ENCODE measurements at places on chromosomes 1 and 21. TPM values are rescaled to one million over a fixed set of nuclear protein-coding genes. Genes with fewer than 3 reads are reported as not detected.
A peak's percentile ranks its signal among the peaks of the same experiment; 100 is the strongest.

DNA sequence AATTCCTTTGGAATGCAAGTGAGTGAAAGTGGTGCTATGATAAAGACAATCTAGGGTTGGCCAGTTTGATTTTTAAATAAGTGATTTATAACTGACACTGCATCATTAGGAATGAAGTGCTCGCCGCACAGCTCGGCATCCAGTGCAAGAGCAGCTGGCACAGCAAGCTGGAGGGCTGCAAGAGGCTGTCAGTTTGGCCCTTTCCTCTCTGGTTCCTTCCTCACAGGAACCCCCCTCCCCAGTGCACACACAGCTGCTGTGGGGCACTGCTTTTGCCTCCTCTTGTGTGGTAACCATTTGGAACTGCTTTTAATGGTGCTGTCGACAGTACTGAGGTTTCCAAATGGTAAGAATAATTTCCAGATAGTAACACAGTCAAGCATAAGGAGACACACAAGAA, 10.4 kb upstream of the BCAR3 start:
- DNase-seq: no peak

Gene OR2L8
- total RNA-seq: not detected

Gene KIF2C
- total RNA-seq: 1.1 TPM

DNA sequence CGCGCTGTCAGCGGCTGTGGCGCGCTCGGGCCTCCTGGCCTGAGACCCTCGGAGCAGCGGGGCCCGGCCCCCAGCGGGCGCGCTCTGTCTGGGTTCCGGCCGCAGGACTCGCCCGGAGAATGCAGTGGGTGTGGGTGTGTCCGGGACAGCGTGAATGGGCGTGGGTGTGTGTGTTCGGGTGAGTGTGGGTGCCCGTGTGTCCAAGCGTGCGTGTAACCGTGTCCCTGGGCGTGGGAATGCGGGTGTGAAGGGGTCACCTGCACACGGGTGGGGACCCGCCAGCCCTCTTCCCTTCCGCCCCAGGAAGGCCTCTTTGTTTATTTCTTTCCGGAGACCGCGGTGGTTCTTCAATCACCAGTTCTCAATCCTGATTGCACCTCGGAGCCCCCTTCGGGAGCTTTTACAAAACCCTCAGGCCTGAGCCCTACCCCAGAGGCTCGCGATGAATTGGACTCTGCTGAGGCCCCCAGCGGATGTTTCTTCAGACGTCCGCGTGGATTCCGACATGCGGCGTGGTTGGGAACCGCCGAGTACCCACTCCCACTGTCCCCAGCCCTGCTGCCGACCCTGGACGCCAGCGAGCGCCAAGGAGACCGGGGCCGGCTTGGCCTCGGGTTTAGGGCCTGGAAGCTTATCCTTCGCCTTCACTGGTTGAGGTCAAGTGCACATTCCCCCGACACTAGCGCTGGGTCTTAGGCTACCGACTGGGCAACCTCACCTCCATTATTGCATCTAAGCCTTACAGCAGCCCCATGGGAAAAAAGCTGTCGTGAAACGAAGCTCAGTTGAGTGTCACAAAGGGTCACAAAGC, 19.3 kb downstream of the SERTAD4 start:
- no peak for DNase-seq

Gene TINAGL1
- 99.8 TPM for total RNA-seq

DNA sequence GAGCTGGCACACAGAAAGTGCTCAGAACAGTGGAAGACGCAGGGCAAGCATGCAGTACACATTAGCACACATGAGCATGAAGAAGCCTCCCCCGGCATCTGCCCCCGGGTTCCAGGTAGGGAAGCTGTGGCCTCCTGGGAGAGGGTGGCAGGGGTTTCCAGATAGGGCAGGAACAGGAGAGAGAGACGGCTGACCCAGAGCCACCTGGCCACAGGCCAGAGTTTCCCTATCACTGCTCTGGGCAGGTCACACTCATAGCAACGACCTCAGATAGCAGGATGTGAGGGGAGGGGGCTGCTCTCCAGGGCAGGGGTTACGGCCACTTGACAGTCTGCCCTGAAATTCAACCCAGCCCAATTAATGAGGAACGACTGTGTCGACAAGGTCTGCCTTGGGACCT, 36.6 kb downstream of the GLIS1 start:
- no peak for DNase-seq

DNA sequence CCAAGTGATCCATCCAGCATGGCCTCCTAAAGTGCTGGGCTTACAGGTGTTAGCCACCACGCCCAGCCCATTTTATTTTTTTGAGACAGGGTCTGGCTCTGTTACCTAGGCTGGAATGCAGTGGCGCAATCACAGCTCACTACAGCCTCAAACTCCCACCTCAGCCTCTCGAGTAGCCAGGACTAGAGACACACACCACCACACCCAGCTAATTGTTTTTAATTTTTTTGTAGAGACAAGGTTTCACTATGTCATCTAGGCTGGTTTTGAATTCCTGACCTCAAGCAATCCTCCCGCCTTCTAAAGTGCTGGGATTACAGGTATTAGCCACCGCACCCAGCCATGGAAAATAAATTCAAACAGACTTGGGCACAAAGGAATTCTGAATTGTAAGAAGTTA, 31.9 kb downstream of the PUM1 start:
- no peak for DNase-seq

Gene TRABD2B
- 0.16 TPM for total RNA-seq

- DNase-seq: no peak
These were observed 136.1 kb downstream of the SPATA46 start for GRCh38 chr1:162240577-162240976.

DNA sequence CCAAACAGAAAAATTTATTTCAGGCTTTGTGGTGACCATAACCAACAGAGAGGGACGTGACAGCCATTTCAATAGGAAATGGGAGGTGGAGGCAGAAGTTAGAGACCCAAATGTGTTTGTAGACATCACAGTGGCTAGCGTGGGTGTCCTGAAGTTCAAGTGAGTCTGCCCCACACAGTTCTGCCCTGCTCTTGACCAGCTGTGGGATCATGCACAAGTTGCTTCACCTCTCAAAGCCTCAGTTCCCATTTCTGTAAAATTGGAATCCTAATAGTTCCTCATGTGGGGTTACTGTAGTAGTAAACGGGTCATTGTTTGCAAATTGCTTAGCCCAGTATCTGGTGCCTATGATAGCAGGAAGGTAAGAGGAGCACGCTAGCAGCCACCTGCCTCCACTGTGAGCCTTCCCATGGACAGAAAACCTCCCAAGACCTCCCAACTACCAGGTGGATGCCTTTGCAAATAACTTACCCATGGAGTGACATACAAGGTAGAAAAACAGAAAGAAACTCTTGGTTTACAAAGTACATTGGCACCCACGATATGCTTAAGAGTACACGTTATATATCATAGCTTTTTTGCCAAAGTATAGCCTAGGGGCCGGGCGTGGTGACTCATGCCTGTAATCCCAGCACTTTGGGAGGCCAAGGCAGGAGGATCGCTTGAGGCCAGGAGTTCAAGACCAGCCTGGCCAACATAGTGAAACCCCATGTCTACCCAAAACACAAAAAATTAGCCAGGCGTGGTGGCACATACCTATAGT, 29.1 kb downstream of the FHAD1 start:
- no peak for DNase-seq

DNA sequence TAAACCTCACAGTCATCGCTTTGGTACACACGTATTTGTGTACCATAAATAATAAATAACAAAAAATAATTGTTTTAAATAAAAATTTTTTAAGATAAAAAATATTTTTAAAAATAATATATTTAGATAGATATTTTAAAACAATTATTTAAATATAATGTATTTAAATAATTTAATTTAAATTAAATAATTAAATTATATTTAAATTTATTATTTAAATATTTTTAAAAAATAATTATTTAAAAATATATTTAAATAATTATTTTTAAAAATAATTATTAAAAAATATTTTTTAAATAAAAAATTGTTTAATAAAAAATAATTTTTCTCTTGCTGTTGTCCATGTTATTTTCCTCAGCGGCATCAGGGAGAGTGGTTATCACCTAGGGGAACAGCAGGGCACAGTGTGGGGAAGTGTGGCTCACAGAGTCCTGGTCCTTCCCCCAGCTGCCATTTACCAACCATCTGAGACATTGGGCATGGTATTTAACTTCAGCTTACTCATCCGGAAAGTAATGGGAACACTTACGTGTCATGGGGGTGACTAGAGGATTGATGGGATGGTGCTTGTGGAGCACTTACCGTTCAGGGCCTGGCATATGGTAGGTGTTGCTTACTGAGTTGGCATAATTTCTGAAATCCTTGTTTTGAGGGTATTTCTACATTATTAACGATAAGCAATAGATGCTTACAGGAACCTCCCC, 92.9 kb upstream of the TSPAN2 start:
- DNase-seq: no peak

Gene METTL25B
- 10.9 TPM for total RNA-seq

DNA sequence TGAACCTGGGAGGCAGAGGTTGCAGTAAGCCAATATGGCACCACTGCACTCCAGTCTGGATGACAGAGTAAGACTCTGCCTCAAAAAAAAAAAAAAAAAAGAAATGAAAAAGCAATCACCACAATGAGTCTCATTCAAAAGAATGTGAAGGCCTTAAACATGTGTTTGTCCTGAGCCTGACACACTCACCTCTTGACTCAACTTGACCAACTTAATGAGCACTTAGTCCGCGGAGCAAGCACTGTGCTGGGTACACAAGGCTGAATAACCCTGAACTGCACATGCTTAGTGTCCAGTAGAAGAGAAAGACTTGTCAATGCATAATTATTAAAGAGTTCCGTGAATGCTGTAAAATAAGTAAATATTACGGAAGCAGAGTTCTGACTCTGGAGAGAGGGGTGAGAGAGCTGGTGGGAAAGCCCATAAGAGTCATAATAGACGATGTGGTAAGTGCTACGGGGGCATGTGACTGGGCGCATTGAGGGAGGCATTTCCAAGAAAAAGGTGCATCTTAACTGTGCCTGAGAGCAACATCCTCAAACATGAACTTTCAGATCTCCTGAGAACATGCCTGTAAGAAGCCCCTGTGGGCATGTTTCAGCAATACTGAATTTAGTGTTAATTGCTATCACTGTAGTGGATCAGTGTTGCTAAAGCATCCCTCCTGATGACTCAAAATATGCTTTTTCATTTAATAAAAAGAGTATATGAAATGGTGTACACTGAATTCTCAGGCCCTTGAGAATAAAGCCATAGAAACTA, 27.2 kb downstream of the MCOLN2 start:
- DNase-seq: no peak

Gene RSPH1
- total RNA-seq: not detected

DNA sequence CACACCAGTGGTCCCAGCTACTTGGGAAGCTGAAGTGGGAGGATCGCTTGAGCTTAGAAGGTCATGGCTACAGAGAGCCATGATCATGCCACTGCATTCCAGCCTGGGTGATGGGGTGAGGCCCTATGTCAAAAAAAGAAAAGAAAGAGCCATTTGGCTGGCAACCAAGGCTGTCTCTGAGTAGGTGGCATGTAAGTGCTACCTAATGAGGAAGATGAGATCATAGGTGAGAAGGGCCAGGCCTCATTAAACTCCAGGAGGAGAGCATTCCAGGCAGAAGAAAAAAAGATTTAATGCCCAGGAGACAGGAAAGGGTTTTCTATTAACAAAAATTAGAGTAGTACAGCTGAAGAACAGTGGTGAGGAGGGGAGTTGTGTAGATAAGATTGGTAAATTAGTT, 103.4 kb upstream of the ZNF678 start:
- DNase-seq: no peak

DNA sequence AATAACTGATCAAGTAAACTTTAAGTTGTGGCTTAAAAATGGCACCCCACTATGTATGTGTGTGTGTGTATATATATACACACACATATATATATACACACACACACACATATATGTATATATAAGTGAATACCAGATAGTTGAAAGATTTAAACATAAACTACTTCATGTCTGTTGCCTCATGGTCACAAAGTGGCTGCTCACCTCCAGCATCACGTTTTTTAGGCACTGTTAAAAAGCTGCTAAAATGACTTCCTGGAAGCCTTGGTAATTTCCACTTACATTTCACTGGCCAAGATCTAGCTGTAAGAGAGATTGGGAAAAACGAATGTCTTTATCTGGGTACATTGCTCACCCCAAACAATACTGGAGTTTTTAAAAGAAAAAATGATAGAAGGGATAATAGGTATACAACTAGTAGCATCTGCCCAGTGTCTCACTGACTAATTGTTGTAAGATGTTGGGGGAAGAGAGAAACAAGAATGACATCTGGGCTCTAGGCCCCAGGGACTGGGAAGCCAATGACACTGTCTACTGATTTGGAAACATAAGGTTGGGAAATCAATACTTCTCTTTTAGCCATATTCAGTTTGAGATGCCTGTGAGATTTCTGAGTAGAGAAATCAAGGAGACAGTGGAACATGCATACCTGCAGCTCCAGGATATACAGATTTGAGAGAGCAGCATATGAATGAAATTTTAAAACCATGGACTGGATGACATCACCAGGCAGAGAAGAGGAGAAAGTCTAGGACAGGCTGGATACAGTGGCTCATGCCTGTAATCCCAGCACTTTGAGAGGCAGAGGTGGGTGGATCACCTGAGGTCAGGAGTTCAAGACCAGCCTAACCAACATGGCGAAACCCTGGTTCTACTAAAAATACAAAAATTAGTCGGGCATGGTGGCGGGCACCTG, 42.8 kb downstream of the CLDN14 start:
- peak; percentile 26 for DNase-seq

Gene OR2T12
- total RNA-seq: not detected

Gene RNU1-2
- 2,882 TPM for total RNA-seq

Gene TRPM2
- total RNA-seq: 0.08 TPM

GRCh38 chr1:227562933-227563323, 428 bp upstream of the ZNF678 start:
- DNase-seq: no peak

DNA sequence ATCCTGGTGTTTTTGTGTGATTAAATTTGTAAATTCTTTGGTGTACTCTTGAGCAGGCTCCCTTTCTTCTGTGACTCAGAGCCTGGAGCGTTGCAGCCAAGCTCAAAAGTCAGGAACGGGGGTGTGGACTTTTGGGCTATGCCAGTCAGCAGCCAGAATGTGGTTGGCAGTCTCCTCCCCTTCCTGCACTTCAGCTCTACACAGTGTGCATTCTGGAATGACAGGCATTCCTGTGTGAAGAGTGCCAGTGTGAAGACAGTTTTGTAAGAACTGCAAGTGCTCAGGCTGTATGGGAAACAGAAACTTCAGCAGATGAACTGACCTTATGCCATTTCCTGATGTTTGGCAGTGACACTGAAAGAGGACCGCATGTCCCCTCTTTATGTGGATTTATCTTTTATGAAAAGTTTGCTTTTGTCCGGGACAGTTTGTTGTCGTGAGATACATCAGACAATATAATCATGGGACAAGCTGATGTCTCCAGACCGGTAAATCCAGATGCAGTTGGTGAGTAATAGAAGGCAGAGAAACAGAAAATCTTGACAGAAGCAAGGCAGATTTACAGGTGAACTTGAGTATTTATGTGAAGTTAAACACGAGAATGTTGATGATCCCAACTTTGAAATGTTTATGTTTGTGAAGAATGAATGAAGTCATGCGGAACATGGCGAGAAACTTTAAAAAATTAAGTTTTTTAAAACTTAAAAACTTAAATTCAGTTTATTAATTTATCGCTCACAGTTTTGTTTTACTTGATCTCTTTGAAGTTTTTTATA, 67.7 kb upstream of the RCC1 start:
- peak; percentile 97 for DNase-seq

- DNase-seq: peak; percentile 30
These were observed 59.6 kb downstream of the SDCCAG8 start for GRCh38 chr1:243315455-243315854.

Measured in fibroblast of the aortic adventitia (primary cell).